NCI-H1436 (cell line): ENCODE measurements at places on chromosomes 1 and 21.

DNA sequence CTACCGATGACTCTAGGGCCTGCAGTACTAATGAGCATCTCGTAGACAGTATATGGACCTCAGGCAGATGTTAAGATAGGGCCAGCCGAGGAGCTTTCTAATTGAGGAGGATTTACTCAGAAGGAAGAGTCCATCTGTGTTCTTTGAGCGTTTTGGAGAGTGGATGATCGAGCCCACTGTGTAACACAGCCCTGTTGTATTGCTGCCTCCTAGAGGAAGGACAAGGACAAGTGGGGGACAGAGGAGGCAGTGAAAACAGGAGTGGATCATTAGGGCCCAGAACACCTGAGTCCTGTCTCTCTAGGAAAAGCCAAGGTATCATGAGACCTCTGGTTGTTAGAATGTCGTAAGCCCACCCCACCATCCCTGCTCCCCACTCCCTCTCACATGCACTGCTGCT, 62.9 kb downstream of the TBX19 start:
- DNase-seq, result no peak

- no peak for DNase-seq
Observed at GRCh38 chr1:199742547-199742946, 285.0 kb upstream of the NR5A2 start.

GRCh38 chr1:119222271-119222670, 81.8 kb upstream of the WARS2 start:
- DNase-seq, result no peak

- DNase-seq, result no peak
Observed at GRCh38 chr1:83883979-83884378, 115.0 kb downstream of the TTLL7 start.

DNA sequence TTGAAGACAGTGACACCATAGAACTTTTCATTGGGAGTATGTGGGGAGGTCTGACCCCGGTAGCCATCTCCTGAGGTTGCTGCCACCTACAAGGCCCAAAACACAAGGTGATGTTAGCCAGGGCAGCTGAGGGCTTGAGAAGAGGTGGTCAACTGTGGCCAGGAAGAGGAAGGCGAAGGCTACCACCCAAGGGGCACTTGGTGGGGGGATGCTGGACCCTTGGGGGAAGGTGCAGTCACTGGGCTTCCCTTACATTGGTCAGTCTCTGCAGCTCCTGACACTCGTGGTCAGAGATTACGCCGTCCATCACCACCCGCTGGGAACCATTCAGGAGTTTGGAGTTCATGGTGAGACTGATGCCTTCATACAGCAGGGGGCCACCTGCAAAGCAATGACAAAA, 12.2 kb upstream of the CLDN19 start:
- no peak for DNase-seq
